Testis (tissue), 5 donors: ENCODE measurements at places on chromosomes 16 and 17.

DNA sequence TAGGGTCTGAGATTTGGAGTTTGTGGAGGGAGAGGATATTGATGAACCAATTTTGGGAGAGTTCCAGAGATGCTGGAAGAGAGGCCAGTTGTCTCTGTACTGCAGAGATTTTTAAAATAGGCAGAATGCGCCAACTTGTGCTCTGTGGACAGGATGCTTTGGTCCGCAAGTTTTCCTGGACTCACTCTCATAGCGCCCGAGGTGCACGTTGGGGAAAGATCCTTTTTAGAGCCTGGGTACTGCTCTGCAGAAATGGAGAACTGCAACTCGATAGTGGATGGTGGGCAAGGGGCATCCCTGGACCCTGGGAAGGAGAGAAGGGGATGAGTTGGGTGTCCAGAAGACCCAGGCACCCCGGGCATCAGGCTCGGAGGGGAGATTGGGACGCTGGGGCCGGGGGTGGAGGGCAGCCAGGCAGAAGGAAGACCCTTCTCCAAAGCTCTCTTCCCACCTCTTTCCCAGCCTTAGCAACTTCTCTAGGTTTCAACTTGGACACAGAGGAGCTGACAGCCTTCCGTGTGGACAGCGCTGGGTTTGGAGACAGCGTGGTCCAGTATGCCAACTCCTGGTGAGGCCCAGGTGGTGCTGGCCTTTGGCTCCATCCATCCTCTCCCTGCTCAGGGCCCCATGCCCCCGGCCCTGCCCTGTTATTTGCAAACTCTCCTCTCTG lies 590 bp downstream of the ITGAX start:
- no peaks in the 10 kb centered on the region for H3K4me1 ChIP-seq
- no peak for DNase-seq
- H3K4me3 ChIP-seq = no peak overlapping the region
- H3K27me3 ChIP-seq = no peaks in the 10 kb centered on the region
- H3K27ac ChIP-seq = no peak overlapping the region

DNA sequence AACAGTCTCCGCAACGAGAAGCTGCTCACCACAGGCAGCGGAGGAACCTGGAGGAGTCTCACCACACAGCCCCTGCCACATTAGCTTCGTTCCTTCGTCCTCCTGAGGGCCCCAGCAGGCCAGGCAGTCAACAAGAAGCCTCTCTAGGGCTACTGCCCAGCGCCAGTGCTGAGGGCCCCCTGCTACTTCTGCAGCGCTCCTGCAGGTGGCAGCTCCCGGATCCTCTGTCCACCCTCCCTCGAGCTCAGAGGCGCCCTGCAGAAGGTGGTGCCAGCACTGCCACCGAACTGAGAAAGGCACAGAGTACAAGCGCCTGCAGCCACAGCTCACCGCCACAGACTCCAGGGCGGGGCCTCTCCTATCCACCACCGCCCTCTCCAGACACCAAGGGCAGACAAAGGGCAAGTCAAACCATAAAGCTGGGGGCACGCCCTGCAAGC lies 27.3 kb downstream of the KDM8 start:
- H3K27ac ChIP-seq = no peak overlapping the region
- no peaks in the 10 kb centered on the region for H3K36me3 ChIP-seq
- H3K4me1 ChIP-seq = peaks cover 25% of the 10 kb centered on the region
- H3K27me3 ChIP-seq = no peaks in the 10 kb centered on the region
- no peak overlapping the region for H3K4me3 ChIP-seq

GRCh38 chr16:66198641-66199040 lies 167.8 kb upstream of the CDH5 start:
- H3K4me3 ChIP-seq = no peak overlapping the region
- DNase-seq = no peak
- H3K27me3 ChIP-seq = no peaks in the 10 kb centered on the region
- H3K27ac ChIP-seq = no peak overlapping the region
- H3K36me3 ChIP-seq = no peaks in the 10 kb centered on the region

DNA sequence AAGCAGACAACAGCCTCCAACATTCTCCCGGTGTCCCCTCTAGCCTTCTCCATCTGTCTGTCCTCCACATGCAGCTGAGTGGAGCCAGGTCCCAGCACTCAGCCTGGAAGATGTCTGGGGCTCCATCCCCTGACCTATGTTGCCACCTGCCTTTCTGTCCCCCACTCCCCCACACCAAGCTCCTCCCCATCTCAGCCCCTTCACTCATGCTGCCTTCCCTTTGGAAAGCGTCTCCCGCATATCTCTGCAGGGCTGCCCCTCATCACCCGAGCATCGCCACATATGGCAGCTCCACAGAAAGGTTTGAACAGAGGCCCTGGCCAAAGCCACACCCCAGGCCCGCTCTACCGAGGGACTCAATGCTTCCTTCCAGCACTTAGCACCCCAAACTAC lies 24.2 kb downstream of the NSMCE1 start:
- no peaks in the 10 kb centered on the region for H3K36me3 ChIP-seq
- H3K4me1 ChIP-seq = peaks cover 33% of the 10 kb centered on the region
- DNase-seq = peak; percentile 7
- H3K4me3 ChIP-seq = no peak overlapping the region
- no peak overlapping the region for H3K27ac ChIP-seq

GRCh38 chr16:89100601-89101302 lies 7.1 kb downstream of the ACSF3 start:
- H3K4me1 ChIP-seq = peaks cover 9% of the 10 kb centered on the region
- no peaks in the 10 kb centered on the region for H3K36me3 ChIP-seq
- DNase-seq = no peak
- no peak overlapping the region for H3K27ac ChIP-seq
- no peak overlapping the region for H3K4me3 ChIP-seq

GRCh38 chr17:33285413-33285812 lies 7.7 kb downstream of the ASIC2 start:
- H3K27ac ChIP-seq = no peak overlapping the region
- no peaks in the 10 kb centered on the region for H3K27me3 ChIP-seq
- no peak for DNase-seq
- H3K36me3 ChIP-seq = no peaks in the 10 kb centered on the region
